ENCODE measurements at places on chromosomes 13 and 19. TPM values are rescaled to one million over a fixed set of nuclear protein-coding genes. Genes with fewer than 3 reads are reported as not detected.

Gene EMP3
- total RNA-seq = 62.7 TPM

Gene LILRA5
- not detected for total RNA-seq

Gene ATP4A
- not detected for total RNA-seq

Gene MCEMP1
- not detected for total RNA-seq

Gene SLC25A30
- 13.1 TPM for total RNA-seq

Gene POSTN
- total RNA-seq = 20.1 TPM

Gene NACC1
- total RNA-seq = 147 TPM

Gene SF3A2
- 39.8 TPM for total RNA-seq

Gene MIR17HG
- 7.1 TPM for total RNA-seq

Gene PLVAP
- not detected for total RNA-seq

Gene LILRB2
- total RNA-seq = not detected

Gene SGCG
- total RNA-seq = 5.2 TPM

Gene GPR183
- 0.05 TPM for total RNA-seq

Gene DHPS
- total RNA-seq = 51.4 TPM

Gene CYP2A6
- 0.30 TPM for total RNA-seq

Gene TBXA2R
- total RNA-seq = 0.89 TPM

Gene ZNF69
- total RNA-seq = 20.1 TPM

Gene SBK3
- total RNA-seq = not detected
